ENCODE measurements at places on chromosomes 3 and 15.

DNA sequence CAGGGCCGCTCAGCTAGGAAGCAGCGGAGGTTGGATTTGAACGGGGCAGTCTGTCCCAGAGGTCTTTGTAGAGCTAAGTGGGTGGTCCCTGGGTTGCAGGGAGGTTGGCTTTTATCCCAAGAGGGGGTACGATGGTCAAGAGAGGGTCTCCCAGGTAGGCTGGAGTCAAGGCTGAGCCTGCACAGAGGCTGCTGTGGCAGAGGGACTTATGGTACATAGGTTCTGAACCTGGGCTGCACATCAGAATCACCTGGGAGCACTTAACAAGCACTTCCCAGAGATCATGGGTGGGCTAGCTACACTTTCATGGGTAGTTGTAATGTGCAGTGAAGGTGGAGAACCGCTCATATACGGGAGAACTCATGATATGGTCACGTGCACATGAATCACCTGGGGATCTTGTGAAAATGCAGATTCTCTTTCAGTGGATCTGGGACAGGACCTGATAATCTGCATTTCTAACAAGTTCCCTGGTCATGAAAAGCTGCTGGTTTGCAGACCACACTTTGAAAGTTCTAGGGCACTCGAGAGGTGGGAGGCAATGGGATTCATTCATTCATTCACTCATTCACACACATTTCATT lies 2.9 kb upstream of the RASGRF1 start:
- no peak for DNase-seq

DNA sequence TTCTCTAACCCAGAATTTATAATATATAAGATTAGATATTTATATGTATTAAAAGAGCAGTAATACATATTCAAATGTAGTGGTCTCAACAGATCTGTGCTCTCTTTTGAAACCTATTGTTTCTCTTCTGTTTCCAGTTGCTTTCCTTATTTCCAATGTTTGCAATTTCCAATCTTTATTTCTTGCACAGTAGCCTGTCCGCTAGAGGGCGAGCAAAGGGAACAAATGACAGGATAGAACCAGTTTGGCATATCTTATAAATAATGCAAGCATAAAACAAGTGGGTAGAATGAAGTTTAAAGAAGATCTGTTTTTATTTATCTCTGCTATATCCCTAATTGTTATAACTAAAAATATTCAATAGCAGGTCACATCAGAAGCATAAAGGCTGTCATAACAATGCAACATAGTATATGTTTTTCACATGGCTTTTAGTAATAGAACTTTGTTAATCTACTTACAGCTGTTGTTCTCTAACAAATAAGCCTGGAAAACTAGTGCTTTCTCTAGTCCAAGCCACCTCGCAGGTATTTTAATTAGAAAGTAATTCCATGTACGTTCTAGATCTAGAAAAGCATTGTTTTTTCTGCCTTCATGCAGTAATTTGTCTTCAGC lies 15.1 kb upstream of the TCAIM start:
- DNase-seq: no peak

GRCh38 chr3:147397875-147398812 lies 8.2 kb downstream of the ZIC4 start:
- no peak for DNase-seq

- DNase-seq: no peak
Measured at GRCh38 chr3:177658354-177658753, 461.1 kb upstream of the TBL1XR1 start.

- DNase-seq: no peak
Measured at GRCh38 chr3:126582311-126582710, 23.6 kb upstream of the C3orf22 start.

- DNase-seq: no peak
Measured at GRCh38 chr3:99911433-99911832, 93.8 kb downstream of the CMSS1 start.

- no peak for DNase-seq
Measured at GRCh38 chr15:45138814-45139765, 9.3 kb downstream of the DUOX1 start.

GRCh38 chr15:49084285-49084570 lies 38.0 kb upstream of the SECISBP2L start:
- DNase-seq: no peak

DNA sequence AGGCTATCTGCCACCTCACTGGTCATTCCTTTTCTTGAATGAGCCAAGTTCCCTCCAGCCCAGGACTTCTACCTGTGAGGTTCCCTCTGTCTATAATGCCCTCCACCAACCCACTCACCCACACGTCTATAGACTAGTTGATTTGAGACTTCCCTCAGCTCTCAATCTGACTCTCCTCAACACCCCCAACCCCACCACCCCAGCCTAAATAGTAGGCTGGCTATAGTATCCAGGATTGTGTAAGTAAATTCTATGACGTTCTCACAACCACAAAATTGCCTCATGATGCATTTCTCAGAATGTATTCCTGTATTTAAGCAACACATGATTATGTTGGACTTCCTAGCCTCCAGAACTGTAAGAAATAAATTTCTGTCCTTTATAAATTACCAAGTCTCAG lies 2.2 kb downstream of the PLSCR1 start:
- DNase-seq: no peak

- DNase-seq: no peak
Measured at GRCh38 chr3:4993276-4994143, 14.3 kb downstream of the BHLHE40 start.

DNA sequence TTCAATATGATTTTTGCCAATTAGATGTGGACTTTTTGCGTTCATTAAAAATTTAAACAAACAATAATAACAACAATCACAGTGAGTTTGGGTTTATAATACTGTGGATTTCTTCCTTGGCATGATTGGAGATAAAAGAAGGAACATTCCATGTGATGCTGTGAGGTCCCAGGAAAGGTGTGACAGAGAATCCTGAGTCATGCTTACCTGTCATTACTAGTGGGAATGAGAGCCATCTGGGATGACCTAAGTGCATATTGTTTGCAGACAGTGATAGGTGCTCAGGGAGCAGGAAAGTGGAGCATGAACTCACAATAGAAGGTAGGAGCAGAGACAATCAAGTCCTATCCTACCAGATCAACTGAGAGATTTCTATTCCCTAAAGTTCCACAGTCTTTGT lies 766.5 kb upstream of the CFAP20DC start:
- no peak for DNase-seq

DNA sequence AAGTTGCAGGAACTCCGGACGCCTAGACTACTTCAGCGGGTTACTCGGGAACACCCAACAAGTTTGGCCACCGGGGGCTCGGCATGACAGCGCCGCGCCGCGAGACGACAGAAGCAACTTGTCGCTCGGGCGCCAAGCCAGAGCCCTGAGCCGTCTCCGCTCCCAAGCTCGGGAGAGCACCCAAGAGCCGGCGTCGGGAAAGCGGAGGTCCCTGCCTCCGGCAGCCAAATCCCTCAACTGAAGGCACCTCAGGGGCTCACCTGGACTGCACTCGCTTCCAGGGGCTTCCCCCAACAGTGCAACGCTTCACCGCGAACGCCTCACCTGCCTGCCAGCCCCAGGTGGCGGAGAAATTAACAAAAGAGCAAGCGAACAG lies 640 bp downstream of the MB21D2 start:
- peak; percentile 52 for DNase-seq

DNA sequence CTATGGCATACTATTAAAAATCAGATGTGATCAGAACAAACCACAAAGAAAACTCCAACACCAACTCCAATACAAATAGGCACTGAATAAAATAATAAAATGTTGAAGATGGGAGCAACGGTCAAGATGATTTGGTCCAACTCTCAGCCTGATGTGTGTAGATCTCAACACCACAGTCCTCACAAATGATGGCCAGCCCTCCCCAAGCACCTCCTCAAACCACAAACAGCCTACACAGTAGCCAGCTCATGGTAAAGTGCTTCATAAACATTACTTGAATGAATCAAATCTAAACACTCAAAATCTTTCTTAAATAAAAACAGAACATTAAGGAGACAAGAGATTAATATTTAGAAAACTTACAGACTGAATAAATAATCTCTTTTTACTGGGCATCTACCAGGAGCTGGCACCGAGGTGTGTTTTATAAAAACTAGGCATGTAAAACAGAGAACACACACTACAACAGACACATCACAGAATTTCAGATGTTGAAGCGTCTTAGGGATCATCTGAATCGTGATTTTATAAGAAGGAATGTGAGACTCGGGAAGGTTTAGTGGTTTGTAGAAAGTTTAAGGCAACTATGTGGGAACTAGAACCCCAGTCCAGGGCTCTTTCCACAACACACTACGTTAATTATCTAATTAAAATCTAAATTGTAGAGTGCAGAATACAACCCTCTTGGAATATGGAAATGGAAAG lies 102.4 kb downstream of the MYLK start:
- no peak for DNase-seq

GRCh38 chr3:169152319-169152718 lies 511.2 kb downstream of the MECOM start:
- DNase-seq: no peak

- DNase-seq: no peak
Measured at GRCh38 chr3:168806871-168807270, 711.1 kb upstream of the GOLIM4 start.

DNA sequence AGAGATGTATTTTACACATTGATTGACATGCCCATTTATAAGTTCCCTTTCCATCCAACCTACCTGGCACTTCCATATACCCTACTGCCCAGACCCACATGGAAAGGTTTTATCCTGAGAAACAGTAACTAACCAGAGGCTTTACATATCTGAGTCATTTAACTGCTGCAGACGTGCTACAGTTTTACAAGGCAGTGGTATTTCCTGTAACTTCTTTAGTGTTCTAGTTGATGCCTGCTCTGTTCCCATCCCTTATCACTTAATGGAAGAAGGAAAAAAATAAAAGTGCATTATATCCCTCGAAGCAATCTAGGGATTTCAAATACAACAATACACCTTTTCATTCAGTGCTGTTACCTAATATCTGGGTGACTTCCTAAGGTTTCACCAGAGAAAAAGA lies 107.1 kb downstream of the TMCO5A start:
- no peak for DNase-seq

GRCh38 chr15:101505610-101506337 lies 16.3 kb upstream of the PCSK6 start:
- peak; percentile 5 for DNase-seq

DNA sequence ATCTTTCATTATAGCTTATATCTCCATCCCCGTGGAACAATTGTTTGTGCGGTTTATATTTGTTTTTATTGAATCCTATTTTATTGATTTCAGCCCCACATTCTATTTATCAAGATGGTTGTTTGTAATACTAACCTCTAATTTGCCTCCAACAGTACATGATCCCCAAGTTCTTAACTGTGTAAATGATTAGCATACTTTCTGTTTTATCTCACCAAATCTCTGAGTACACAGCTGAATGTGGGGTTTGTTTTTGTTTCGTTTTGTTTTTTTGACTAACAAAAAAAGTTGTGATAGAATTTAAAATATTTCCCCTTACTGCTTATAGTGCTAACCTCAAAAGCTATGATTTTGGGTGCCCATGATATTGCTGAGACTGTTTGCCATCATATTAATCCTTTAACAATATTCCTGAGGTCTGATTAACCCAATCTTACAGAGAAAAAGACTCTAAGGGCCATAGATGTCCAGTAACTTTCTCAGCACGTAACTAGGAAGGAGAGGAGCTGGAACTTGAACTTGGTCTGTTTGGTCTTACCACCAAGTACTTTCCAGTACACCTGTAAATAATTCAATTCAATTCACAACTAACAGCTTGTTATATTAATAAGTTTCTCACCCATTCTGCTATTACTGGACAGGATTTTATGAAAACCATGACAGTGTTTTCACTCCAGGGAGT lies 789.8 kb downstream of the TUSC7 start:
- DNase-seq: no peak

- no peak for DNase-seq
Measured at GRCh38 chr3:2099028-2099671, 484 bp downstream of the CNTN4 start.

DNA sequence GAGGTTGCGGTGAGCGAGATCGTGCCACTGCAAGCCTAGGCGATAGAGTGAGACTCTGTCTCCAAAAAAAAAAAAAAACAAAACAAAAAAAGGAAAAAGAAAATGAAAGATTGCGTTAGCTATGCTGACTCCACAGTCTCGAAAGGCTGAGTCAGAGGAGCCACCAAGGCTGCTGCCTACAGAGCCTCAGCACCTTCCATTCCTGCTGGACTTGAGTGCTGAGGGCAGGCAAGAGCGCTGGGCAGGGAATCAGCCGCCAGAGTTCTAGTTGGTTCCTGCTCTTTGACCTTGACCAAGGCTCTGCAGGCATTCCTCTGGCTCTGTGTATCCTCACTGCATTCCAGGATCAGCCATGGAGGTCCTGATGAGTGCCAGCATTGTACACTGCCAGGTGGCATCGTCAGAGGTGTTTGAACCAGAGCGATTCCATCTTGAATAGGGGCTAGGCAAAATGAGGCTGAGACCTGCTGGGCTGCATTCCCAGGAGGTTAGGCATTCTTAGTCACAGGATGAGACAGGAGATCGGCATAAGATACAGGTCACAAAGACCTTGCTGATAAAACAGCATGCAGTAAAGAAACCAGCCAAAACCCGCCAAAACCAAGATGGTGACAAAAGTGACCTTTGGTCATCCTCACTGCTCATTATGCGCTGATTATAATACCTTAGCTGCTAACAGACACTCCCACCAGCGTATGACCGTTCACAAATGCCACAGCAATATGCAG lies 5.9 kb downstream of the MESP2 start:
- no peak for DNase-seq

DNA sequence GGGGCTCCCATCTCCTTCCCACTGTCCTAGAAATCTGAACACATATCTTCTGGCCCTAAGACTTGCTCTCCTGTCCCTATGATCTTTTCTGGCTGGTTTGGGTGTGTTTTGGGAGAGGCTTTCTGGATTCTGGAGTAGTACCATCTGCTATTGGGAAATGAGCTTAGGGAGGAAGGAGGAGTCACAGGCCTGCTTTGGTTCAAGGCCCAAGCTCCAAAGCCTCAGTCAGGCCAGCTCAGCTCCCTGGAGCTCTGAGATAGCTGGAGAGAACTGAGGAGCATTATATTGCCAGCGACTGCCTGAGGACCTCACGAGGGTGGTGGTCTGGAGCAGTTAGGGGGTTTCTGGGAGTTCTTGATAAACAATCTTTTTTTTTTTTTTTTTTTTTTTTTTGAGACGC lies 18.7 kb downstream of the RASGRF1 start:
- DNase-seq: no peak

DNA sequence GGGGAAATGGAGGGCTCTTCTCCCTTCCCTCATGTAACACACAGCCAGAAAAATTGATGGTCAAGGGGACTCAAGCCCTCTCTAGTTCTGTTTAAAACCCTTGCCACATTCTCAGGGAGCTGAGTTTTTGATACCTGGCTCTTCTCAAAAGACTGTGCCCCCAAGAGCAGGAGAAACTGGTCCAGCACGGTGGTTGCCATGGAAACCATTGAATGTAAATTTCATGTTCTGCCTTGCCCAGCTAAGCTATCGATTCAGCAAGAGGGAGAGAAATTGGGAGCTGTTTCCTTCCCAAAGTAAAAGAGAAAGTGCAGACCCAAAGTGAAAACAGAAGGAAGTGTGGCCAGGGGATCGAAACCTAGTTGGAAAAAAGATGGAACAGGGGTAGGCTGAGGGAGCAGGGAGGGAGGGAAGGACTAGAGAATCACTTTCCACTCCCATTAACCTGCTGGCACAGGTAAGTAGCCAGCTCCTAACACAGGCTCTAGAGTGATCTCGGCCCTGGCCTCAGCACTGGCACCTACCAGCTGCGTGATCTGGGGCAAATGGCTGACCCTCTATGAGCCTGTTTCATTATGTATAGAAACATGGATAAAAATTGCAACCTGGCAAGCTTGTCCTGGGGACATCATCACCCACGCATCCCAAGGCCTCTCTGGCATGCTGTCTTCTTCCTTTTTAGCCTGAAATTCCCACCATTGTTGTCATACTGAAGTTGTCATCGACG lies 140.9 kb downstream of the TPRA1 start:
- DNase-seq: no peak

Measured in breast epithelium (tissue), 4 donors.